Lower lobe of right lung (tissue), 2 donors: ENCODE measurements at places on chromosomes 6 and 20. TPM values are rescaled to one million over a fixed set of nuclear protein-coding genes. Genes with fewer than 3 reads are reported as not detected.
A peak's percentile ranks its signal among the peaks of the same experiment; 100 is the strongest.

DNA sequence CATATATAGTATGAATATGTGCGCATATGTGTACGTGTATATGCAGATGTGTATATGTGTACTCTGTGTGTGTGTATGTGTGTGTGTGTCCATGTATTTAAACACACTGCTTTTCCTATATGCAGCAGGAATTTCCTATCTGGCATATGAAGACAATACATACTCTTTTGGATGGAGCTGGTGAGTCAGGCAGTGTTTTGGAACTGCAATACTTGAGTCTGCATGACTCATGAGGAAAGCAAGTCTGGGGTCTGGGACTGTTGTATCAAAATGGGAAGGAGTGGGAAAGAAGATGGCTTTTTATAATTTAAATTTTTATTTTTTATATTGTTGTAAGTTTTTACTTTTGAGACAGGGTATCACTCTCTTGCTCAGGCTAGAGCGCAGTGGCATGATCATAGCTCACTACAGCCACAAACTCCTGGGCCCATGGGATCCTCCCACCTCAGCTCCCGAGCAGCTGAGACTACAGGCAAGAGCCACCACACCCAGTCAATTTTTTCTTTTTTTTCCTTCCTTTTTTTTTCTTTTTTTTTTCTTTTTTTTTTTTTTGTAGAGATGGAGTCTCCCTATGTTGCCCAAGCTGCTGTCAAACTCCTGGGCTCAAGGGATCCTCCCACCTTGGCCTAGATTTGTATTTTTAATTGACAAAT lies 72.2 kb downstream of the ATXN1 start:
- no peak for DNase-seq
- H3K36me3 ChIP-seq = no peaks in the 10 kb centered on the region
- H3K27me3 ChIP-seq = no peaks in the 10 kb centered on the region
- H3K4me1 ChIP-seq = peaks cover 37% of the 10 kb centered on the region

DNA sequence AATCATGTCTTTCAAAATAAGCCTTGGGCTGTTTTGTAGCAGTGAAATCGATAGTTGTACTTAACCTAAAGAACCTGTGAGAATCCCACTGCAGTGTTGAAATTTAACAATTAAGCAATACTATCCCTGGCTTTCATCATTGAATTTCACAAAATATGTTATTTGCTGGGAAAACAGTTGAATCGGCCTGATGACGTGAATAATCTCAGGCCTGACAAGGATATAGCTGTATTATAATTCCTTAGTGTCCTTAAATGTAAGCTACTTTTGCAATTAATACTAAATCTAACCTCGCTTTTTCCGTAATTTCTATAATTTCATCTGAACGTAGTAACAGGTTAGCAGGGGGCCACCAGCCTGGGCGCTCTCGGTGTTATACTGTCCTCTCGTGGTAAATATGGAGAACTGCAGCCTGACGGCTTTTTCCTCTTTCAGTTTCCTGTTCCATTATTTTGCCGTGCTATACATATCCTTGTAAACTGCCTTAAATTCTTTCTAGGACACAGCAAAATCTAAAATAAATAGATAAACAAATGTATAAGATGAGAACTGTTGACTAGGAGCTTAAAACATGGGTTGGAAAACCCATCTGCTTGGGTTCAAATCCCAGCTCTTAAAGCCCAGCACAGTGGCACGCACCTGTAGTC lies 24.0 kb downstream of the MTFR2 start:
- no peaks in the 10 kb centered on the region for H3K36me3 ChIP-seq
- peak; percentile 70 for DNase-seq
- no peaks in the 10 kb centered on the region for H3K27me3 ChIP-seq
- peaks cover 16% of the 10 kb centered on the region for H3K4me1 ChIP-seq
- peak overlapping the region; percentile 37 for H3K4me3 ChIP-seq

- no peaks in the 10 kb centered on the region for H3K4me1 ChIP-seq
- no peak overlapping the region for H3K4me3 ChIP-seq
- H3K27ac ChIP-seq = no peak overlapping the region
- no peak for DNase-seq
- H3K36me3 ChIP-seq = no peaks in the 10 kb centered on the region
Observed at GRCh38 chr6:132188556-132189264, 212.6 kb downstream of the MOXD1 start.

DNA sequence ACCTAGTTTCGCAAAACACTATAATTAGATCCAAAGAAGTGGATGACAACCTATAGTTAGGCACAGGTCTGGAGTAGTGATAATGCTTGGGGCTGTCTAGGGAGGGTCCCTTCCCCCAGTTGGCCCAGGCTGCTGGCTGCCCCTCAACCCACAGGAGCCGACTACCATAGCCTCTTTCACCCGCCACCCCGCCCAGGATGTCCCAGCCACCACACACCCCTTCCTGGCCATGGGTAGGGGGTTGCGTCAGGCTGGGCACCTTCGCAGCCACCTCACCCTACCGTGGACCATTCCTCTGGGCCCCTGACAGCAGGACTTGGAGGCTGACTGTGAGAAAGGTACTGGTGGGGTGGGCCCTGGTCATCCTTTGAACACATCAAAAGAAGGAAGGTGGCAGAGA lies 8.5 kb downstream of the TFEB start:
- H3K27ac ChIP-seq = peak overlapping the region; percentile 4
- no peaks in the 10 kb centered on the region for H3K36me3 ChIP-seq
- peaks cover 65% of the 10 kb centered on the region for H3K4me1 ChIP-seq
- peak; percentile 46 for DNase-seq
- H3K27me3 ChIP-seq = no peaks in the 10 kb centered on the region

- H3K36me3 ChIP-seq = no peaks in the 10 kb centered on the region
- H3K4me1 ChIP-seq = no peaks in the 10 kb centered on the region
- H3K27ac ChIP-seq = no peak overlapping the region
- no peaks in the 10 kb centered on the region for H3K27me3 ChIP-seq
- H3K4me3 ChIP-seq = no peak overlapping the region
Observed at GRCh38 chr6:153947808-153948447, 91.1 kb upstream of the OPRM1 start.

GRCh38 chr6:108693430-108694154 lies 132.9 kb downstream of the FOXO3 start:
- no peaks in the 10 kb centered on the region for H3K27me3 ChIP-seq
- H3K36me3 ChIP-seq = no peaks in the 10 kb centered on the region
- no peak for DNase-seq
- H3K27ac ChIP-seq = no peak overlapping the region

DNA sequence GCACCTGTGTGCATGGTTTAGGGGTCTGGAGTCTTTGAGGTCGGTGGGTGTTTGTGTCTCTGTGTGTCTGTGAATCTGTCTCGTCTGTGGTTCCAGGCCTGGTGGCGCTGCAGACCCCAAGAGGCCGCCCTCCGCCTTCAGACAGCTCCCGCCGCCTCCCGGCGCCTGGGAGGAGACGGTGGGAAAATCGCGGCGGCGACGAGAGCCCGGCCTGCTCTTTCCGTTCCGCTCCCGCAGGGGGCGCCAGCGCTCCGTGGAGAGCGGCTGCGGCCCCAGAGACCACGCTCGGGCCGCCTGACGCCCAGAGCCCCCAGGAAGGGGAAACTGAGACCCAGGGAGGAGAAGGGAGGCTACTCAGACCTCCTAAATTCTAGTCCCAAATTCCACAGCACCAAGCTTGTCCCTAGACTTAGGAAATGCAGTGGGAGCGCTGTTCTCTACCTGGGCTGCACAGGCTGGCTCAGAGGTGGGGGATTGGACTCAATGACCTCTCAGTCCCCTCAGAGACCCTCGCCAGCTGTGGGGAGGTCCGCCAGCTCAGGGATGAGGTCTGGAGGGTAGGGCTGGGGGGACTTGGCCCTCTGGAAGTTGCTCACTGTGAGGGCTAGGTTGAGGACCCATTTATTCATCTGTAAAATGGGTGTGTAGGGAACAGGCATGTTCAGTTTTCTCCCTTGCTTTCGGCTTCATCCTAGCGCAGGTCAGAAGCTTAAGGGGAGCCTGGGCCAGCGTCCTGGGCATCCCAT lies 36.9 kb upstream of the BLCAP start:
- H3K36me3 ChIP-seq = no peaks in the 10 kb centered on the region
- H3K27ac ChIP-seq = no peak overlapping the region
- peaks cover 52% of the 10 kb centered on the region for H3K27me3 ChIP-seq
- peaks cover 6% of the 10 kb centered on the region for H3K4me1 ChIP-seq

GRCh38 chr6:106637051-106637716 lies 7.8 kb downstream of the QRSL1 start:
- H3K27me3 ChIP-seq = no peaks in the 10 kb centered on the region
- peaks cover 21% of the 10 kb centered on the region for H3K36me3 ChIP-seq
- H3K4me1 ChIP-seq = peaks cover 13% of the 10 kb centered on the region
- H3K27ac ChIP-seq = no peak overlapping the region
- DNase-seq = no peak
- H3K4me3 ChIP-seq = no peak overlapping the region

- no peaks in the 10 kb centered on the region for H3K4me1 ChIP-seq
- no peak overlapping the region for H3K4me3 ChIP-seq
- H3K27me3 ChIP-seq = no peaks in the 10 kb centered on the region
Observed at GRCh38 chr6:16480763-16481560, 242.6 kb downstream of the GMPR start.

DNA sequence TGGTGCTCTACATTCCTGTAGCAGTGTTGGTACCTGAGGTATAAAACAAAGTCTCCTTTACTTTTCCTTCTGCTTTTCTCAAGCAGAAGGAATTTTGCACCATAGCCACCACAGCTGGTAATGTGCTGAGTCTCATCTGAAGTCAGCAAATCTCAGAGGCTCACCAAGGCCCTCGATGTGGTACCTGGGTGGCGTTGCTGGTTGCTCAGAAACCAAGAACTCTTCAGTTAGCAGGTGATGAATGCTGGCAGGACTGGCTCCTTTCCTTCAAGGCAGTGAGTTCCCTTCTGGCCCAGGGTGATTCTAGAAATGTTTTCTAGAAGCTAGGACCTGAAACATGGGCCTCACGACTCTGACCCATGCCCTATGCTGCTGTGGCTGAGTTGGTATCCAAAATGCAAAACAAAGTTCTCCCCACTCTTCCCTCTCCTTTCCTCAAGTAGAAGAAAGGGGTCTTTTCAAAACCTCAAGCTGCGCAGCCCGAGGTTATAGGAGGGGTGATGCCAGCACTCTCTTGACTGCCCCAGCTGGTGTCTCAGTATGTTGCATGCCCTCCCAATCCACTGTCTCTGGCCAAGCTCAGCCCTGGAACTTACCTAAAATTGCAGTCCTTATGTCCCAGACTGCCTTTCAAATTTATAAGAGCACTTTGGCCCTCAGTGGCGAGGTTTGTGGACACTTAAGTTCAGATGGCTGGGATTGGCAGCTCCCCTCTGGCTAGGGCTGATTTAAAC lies 592.3 kb downstream of the FRK start:
- no peaks in the 10 kb centered on the region for H3K4me1 ChIP-seq
- H3K36me3 ChIP-seq = no peaks in the 10 kb centered on the region
- DNase-seq = no peak
- H3K27ac ChIP-seq = no peak overlapping the region

DNA sequence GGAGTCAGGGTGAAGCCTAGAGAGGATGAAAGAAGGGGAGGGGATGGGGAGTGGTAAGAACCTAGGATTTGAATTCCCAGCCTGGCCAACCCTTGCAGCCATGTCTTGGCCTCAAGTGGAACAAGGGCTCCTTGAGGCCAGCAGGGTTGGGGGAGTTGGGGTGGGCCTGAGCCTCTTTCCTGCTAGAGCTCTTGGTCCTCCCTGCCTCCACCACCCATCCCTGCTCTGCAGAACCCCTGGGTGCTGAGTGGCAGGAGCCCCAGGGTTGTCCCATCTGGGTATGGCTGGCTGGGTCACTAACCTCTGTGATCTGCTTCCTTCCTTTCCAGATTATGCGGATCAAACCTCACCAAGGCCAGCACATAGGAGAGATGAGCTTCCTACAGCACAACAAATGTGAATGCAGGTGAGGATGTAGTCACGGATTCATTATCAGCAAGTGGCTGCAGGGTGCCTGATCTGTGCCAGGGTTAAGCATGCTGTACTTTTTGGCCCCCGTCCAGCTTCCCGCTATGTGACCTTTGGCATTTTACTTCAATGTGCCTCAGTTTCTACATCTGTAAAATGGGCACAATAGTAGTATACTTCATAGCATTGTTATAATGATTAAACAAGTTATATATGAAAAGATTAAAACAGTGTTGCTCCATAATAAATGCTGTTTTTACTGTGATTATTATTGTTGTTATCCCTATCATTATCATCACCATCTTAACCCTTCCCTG lies 8.3 kb downstream of the VEGFA start:
- H3K27me3 ChIP-seq = no peaks in the 10 kb centered on the region
- peaks cover 69% of the 10 kb centered on the region for H3K36me3 ChIP-seq
- no peak overlapping the region for H3K27ac ChIP-seq
- no peak for DNase-seq

- H3K4me3 ChIP-seq = no peak overlapping the region
- H3K27ac ChIP-seq = no peak overlapping the region
- H3K27me3 ChIP-seq = no peaks in the 10 kb centered on the region
- no peak for DNase-seq
- H3K4me1 ChIP-seq = no peaks in the 10 kb centered on the region
Observed at GRCh38 chr6:9388596-9388995, 953.3 kb upstream of the SLC35B3 start.

DNA sequence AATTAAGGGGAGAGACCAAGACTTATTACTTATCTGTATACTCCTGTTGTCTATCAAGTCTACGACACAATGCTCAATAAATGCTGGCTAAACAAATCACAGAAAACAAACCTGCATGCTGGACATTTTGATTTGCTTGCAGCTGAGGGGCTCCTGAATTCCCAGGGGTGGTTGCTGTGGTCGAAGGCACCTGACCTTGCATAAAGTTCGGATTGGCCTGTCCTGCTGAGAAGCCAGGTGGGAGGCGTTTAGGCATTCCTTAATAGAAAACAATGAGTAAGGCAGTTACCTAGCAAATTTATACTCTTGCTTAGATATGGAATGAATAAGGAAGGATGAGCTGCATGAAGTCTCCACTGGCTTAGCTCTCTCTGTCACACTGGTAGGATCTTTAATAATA lies 50.5 kb downstream of the TP53INP2 start:
- H3K36me3 ChIP-seq = peaks cover 96% of the 10 kb centered on the region
- no peak overlapping the region for H3K4me3 ChIP-seq
- H3K4me1 ChIP-seq = no peaks in the 10 kb centered on the region
- DNase-seq = no peak
- no peak overlapping the region for H3K27ac ChIP-seq

DNA sequence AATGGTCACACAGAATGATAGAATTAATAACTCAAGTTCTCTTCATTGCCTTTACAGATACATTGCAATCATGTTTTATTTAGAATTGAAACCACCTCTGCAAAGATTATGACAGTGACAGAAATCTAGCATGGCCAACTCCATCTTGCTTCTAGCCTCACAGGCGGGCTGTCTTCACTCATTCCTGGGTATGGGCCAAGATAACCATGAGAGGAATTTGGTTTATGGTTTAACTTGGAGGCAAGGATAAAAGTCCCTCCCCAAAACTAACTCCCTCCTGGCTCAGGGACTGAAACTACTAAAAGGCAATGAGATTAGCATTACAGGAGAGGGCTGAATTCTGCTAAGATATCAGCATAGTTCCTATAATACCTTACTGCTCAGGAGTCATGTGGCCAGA lies 95.2 kb upstream of the CST7 start:
- H3K36me3 ChIP-seq = no peaks in the 10 kb centered on the region
- H3K27me3 ChIP-seq = peaks cover 3% of the 10 kb centered on the region
- no peak overlapping the region for H3K27ac ChIP-seq
- H3K4me1 ChIP-seq = no peaks in the 10 kb centered on the region

Gene GABRR1
- not detected for total RNA-seq

Gene OLIG3
- total RNA-seq = not detected

Gene FBXO30
- 9.0 TPM for total RNA-seq

Gene LBP
- not detected for total RNA-seq

Gene BFSP1
- total RNA-seq = 2.4 TPM

Gene HLA-DRA
- 2,056 TPM for total RNA-seq

Gene RBM24
- total RNA-seq = 1.2 TPM

Gene ZNF341
- 5.6 TPM for total RNA-seq

Gene TRIM31
- total RNA-seq = 0.62 TPM

Gene STMND1
- total RNA-seq = 4.9 TPM

Gene TMEM217
- total RNA-seq = 1.1 TPM
